ENCODE measurements at places on chromosomes 4 and X.

DNA sequence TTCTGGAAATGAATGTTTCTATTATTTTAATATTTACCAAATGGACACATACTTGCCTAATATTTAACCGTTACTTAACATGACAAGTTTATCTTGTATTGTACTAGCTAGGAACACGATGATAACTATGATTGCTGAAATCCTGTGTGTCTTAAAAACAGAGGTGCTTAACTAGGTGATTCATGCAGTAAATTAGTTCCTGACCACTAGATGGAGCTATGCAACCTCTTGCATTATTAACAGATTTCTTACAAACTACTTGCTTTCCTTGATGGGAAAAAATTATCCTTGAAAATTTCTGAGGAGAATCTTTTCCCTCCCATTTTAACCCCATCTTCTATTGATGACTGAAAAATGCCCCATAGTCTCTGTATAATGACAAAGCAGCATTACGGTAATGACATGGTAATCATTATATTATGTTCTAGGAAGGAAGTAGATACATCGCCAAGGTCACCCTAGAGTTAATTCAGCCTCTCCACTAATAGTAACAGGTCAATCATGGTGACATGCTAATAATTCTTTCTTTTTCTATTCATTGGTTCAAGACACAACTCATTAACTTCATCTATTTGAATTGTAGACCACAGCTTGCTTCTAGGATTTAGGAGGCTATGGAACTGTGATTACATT is 844.2 kb downstream of the RAPGEF2 start:
- DNase-seq = no peak

- no peak for DNase-seq
Measured at GRCh38 chr4:41611881-41612871, 74.2 kb downstream of the LIMCH1 start.

- DNase-seq = no peak
Measured at GRCh38 chrX:115311139-115311538, 21.6 kb downstream of the LUZP4 start.

DNA sequence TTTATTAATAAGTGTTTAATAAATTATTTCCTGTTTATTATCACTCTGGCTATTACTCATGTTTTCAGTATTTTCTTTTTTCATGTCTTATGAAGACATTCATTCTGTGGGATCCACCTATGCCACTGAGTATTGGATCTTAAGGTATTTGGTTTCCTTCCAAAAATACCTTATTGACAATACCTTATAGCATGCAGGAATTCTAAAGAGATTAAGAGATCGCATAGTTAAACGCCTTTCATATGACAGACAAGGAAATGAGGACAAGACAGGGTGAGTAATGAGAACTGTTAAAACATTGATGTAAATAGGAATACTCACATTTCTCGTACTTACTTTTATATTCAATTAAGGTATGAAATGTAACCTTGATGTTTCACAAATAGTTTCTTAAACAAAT is 38.2 kb upstream of the TMPRSS11B start:
- no peak for DNase-seq

- DNase-seq = no peak
Measured at GRCh38 chr4:155666344-155667221, at the start of gene GUCY1A1. Gene GUCY1A1 (plus strand): TSS chr4:155666848. CDS start chr4:155696868, 30,020 bp downstream.

- no peak for DNase-seq
Measured at GRCh38 chr4:148477276-148477675, 35.1 kb upstream of the NR3C2 start.

DNA sequence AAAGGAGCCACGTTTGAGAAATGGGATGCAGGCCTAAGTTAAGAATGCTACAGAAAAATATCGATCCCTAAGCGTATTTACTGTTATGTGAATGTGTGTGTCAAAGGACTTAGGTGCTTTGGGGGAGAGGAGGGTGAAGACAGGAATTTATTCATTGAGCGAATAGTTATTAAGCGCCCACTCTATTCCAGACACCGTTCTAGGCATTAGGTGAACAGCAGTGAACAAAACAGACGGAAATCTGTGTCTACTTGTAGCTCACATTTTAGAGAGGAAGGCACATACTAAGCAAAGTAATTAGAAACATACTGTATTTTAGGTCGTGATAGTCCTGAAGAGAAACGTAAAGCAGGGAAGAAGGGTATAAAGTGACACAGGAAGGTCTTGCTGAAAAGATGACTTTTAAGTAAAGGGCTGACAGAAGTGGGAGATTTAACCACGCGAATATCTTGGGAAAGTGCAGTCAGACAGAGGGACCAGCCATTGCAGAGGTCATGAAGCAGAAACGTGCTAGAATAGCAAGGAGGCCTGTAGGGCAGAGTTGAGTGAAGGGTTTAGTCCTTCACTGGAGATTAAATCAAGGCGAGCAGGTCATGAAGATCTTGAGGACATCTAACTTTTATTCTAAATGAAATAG is 541 bp downstream of the AIMP1 start:
- DNase-seq = no peak

DNA sequence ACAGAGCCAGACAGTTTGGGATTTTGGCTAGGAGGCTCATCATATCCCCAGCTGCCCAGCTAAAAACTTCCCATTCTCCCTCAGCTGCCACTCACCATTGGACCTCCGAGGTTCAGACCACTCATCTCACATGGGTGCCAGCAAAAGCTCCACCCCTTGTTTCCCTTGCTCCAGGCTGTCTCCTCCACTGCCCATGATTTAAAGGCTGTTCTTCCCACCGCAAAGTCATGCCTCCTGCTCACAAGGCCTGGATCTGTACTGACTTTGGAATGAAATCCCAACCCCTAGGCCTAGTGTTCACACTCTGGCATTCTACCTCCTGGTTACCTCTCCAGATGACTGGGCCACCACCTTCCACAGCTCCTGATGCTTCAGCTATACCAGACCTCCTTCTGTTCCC is 142.2 kb upstream of the EOLA2 start:
- no peak for DNase-seq

DNA sequence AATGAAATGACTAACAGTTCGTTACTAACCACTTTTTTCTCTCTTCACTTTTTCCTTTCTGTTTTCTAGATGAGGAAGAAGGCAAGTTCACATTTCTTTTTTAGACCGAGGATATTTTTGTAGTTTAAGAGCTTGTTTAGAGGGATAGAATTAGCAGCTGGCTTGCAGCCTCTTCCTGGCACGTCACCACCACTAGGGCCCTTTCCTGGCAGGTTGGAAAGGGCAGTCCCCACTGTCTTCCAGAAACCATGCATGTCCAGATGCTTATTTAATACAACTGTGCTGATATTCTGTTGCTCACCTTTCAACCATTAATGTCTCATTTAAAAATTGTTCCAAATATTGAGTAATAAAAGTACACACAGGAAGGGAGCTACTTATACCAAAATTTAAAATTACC is 209.5 kb upstream of the PACRGL start:
- no peak for DNase-seq

DNA sequence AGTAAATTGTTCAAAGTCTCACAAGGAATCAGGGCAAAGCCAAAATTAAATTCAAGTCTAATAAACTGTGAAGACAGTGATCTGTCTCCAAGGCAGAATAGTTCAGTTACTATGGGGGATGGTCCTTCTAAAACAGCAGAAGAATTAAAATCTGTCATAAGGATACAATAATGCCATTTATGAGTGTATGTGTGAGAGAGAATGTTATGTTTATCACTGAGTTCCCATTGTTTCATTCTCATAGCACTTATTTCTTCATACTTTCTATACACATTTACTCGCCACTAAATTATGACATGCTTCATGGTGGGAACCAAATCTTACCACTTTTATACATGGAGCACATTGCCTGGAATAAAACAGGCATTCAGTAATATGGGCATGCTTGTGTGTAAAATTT is 102.5 kb downstream of the AMMECR1 start:
- DNase-seq = no peak

- no peak for DNase-seq
Measured at GRCh38 chr4:113404841-113405240, 355.4 kb downstream of the ANK2 start.

GRCh38 chrX:39749728-39750127 is 348.0 kb downstream of the BCOR start:
- DNase-seq = no peak

DNA sequence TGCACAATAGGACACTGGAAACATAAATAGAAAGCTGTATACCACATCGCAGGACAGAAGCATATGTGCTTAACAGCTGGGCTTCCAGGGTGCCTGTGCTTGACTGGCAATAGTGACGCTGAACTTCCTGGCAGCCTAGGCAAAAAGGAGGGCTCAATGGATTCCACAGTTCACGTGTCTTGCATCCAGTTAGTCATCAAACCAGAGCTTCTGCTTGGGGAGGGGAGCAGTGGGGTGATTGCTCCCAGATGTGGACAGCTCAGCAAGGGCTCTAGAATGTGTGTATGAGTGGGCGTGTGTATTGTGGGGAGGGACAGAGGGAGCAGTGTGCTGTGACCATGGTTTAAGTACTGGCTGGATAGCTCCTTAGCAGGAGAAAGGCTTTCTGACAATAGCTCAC is 2.3 kb downstream of the PRRG3 start:
- DNase-seq = no peak

GRCh38 chr4:165779950-165780670 is 92.9 kb upstream of the TLL1 start:
- no peak for DNase-seq

DNA sequence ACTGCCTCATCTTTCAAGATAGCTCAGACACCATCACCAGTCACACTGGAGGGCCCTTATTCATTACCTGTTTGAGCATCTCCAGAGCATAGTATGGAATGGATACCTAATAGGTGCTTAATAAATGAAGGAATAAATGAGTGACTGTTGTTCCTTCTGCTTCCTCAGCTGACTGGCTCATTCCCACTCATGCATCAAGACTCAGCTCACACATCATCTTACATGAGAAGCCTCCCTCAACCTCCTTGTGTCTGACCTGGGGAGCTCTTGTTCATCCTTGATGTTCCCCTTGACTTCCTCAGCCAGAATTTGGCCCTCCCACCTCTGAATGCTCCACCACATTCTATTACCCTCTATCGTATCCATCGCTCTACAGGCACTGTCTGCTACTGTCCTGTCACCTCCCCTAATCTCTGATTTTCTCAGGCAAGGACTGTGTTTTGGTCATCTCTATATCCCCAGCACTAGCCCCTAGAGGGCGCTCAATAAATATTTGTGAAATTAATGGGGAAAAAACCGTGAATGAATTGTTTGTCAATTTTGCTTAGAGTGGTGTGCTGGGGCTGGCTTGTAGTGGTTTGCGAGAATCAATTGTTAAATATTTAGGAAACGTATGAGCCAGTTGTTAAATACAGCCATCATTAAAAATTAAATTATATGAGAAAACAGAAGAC is 88.3 kb downstream of the NHSL2 start:
- DNase-seq = no peak
